ENCODE measurements at places on chromosomes 7 and 10. TPM values are rescaled to one million over a fixed set of nuclear protein-coding genes. Genes with fewer than 3 reads are reported as not detected.
A peak's percentile ranks its signal among the peaks of the same experiment; 100 is the strongest.

Gene GJD4
- not detected for total RNA-seq

GRCh38 chr7:131967216-131967730 lies 410.8 kb upstream of the PODXL start:
- DNase-seq: no peak
- H3K4me3 ChIP-seq: no peak overlapping the region
- no peak overlapping the region for H3K27ac ChIP-seq
- no peaks in the 10 kb centered on the region for H3K36me3 ChIP-seq

DNA sequence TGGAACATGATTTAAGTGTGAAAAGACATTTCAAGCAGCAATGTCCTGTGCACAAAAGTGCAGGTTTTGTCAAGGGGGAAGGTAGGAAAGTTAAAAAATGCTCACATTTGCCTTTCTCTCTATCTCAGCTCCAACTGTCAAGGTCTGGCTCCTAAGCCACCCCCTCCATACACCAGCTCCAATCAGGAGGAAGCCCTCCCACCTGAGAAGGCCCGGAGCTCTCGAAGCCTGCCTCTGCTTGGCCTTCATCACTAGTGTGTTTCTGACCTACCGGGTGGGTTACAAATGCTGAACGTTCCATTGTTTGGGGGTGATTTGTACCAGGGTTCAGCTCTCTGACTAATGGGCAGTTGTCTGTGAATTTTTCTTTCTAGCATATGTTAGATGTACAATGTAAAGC lies 14.2 kb downstream of the CRHR2 start:
- H3K27ac ChIP-seq: no peak overlapping the region
- DNase-seq: no peak
- H3K4me1 ChIP-seq: no peaks in the 10 kb centered on the region

Gene RABGEF1
- 14.1 TPM for total RNA-seq

Gene ITPRID1
- not detected for total RNA-seq

DNA sequence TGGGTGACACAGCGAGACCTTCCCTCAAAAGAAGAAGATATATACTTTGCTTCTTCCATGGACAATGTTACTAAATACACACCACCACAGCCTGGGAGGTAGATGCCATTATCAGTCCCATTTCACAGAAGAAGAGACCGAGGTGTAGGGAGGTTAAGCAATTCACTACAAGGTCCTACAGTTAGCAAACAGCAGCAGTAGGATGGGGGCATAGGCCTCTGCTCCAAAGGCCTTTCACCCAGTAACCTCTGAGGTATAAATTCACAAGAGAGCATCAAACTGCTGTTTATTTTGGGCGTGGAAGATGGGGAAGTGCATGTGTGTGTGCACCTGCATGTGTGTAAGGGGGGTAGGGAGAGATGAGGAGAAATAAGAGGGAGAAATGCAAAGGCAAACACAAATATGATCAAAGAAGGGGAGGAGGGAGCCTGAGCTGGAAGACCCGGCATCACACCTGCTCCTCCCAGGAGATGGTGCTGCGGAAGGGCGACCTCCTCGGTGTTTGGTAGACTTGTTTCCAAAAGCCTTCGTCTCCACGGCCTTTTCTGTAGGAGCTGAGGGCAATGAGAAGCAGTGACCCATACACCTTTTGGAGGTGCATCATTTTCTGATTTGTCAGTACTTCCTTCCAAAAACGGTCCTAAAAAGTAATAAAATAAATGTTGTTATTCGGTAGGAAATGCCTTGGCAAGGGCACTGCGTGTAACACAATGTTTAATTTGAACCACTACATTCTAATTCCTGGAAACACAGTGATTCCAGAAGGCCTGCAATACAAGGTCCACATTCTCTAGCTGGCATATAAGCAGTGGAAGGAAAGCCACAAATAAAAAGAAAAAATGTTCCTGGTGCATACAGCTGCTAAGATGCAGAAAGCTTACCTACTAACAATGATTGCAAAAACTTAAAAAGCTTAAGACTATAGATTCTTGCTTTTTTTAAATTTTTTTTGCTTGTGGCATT lies 25.9 kb upstream of the ACSL5 start:
- H3K36me3 ChIP-seq: no peaks in the 10 kb centered on the region
- H3K27ac ChIP-seq: no peak overlapping the region

- no peaks in the 10 kb centered on the region for H3K4me1 ChIP-seq
- H3K27me3 ChIP-seq: peaks cover 4% of the 10 kb centered on the region
- H3K36me3 ChIP-seq: no peaks in the 10 kb centered on the region
- H3K27ac ChIP-seq: no peak overlapping the region
- DNase-seq: no peak
Measured at GRCh38 chr10:3551761-3552160, 233.2 kb downstream of the KLF6 start.

GRCh38 chr10:130190737-130191115 lies 54.5 kb downstream of the GLRX3 start:
- peaks cover 10% of the 10 kb centered on the region for H3K27me3 ChIP-seq
- H3K36me3 ChIP-seq: no peaks in the 10 kb centered on the region
- H3K4me3 ChIP-seq: no peak overlapping the region
- no peak for DNase-seq
- H3K27ac ChIP-seq: no peak overlapping the region
- H3K4me1 ChIP-seq: peaks cover 10% of the 10 kb centered on the region

DNA sequence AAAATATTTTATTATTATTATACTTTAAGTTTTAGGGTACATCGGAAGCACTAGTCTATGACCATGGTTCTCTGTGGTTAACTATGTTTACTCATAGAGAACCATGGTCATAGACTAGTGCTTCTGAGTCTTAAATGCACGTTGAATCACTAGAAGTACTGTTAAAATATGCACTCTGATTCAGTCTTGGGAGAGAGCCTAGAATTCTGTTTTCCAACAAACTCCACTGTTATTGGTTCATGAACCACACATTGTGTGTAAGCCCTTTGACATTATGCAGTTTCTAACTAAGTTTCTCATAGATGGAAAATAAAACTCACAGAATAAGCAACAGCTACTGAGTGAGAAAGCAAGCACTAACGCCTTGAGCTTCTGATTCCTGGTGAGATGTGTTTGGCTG lies 1120.6 kb downstream of the SORCS1 start:
- no peaks in the 10 kb centered on the region for H3K4me1 ChIP-seq
- H3K4me3 ChIP-seq: no peak overlapping the region
- no peak for DNase-seq
- H3K27ac ChIP-seq: no peak overlapping the region

Gene VPS41
- total RNA-seq: 108 TPM

- no peaks in the 10 kb centered on the region for H3K36me3 ChIP-seq
- peak overlapping the region; percentile 13 for H3K27ac ChIP-seq
- no peak overlapping the region for H3K4me3 ChIP-seq
- peaks cover 3% of the 10 kb centered on the region for H3K4me1 ChIP-seq
Measured at GRCh38 chr10:32125023-32125422, 68.8 kb upstream of the KIF5B start.

Gene PIP
- total RNA-seq: not detected

Gene STAMBPL1
- 4.4 TPM for total RNA-seq

GRCh38 chr10:47290338-47290737 lies 9.7 kb upstream of the GDF10 start:
- H3K27ac ChIP-seq: no peak overlapping the region
- H3K4me1 ChIP-seq: no peaks in the 10 kb centered on the region
- H3K4me3 ChIP-seq: no peak overlapping the region
- no peak for DNase-seq
- H3K36me3 ChIP-seq: no peaks in the 10 kb centered on the region

Gene FGFBP3
- total RNA-seq: 7.5 TPM

GRCh38 chr7:34361663-34362250 lies 296.3 kb upstream of the NPSR1 start:
- no peak for DNase-seq
- H3K27me3 ChIP-seq: no peaks in the 10 kb centered on the region
- H3K27ac ChIP-seq: no peak overlapping the region
- H3K36me3 ChIP-seq: no peaks in the 10 kb centered on the region

GRCh38 chr10:70588255-70588654 lies 14.3 kb downstream of the PRF1 start:
- DNase-seq: no peak
- no peak overlapping the region for H3K4me3 ChIP-seq
- peaks cover 36% of the 10 kb centered on the region for H3K4me1 ChIP-seq
- H3K27me3 ChIP-seq: peaks cover 6% of the 10 kb centered on the region
- no peak overlapping the region for H3K27ac ChIP-seq
- H3K36me3 ChIP-seq: no peaks in the 10 kb centered on the region

DNA sequence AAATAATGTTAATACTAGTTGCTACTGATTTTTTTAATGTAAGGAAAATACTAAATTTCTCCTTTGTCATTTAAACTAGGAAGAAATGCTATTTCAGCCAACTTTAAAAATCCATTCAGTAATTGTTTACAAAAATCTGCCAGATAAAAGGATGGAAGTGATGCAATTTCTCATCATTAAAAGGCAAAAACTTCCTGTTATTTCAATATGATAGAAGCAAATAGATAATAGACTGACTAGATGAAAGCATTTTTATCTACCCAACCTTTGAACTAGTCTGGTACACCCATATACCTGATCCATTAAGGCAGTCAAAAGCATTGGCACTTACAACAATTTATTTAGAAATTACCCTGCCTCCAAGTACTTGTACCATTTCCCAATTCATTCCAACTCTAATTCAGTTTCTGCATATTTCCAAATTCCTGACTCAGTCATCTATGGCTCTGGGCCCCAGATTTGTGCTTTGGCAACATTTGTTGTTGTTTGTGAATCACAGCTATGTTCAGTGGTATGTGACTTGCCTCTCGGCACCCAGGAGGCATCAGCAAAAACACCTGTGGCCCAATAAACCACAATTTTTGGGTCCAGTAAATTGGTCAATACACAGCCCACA lies 482.6 kb upstream of the SEMA3A start:
- DNase-seq: no peak
- H3K27me3 ChIP-seq: no peaks in the 10 kb centered on the region
- no peak overlapping the region for H3K27ac ChIP-seq
- H3K4me3 ChIP-seq: no peak overlapping the region
- no peaks in the 10 kb centered on the region for H3K36me3 ChIP-seq

GRCh38 chr7:93046641-93047040 lies 71.1 kb downstream of the SAMD9 start:
- DNase-seq: peak; percentile 40
- H3K36me3 ChIP-seq: no peaks in the 10 kb centered on the region
- peaks cover 9% of the 10 kb centered on the region for H3K4me1 ChIP-seq
- peak overlapping the region; percentile 62 for H3K27ac ChIP-seq
- H3K27me3 ChIP-seq: no peaks in the 10 kb centered on the region

GRCh38 chr10:2284071-2284470 lies 546.7 kb upstream of the ADARB2 start:
- peaks cover 5% of the 10 kb centered on the region for H3K36me3 ChIP-seq
- H3K27ac ChIP-seq: no peak overlapping the region
- no peak overlapping the region for H3K4me3 ChIP-seq
- peaks cover 9% of the 10 kb centered on the region for H3K27me3 ChIP-seq
- DNase-seq: no peak
- peaks cover 20% of the 10 kb centered on the region for H3K4me1 ChIP-seq

DNA sequence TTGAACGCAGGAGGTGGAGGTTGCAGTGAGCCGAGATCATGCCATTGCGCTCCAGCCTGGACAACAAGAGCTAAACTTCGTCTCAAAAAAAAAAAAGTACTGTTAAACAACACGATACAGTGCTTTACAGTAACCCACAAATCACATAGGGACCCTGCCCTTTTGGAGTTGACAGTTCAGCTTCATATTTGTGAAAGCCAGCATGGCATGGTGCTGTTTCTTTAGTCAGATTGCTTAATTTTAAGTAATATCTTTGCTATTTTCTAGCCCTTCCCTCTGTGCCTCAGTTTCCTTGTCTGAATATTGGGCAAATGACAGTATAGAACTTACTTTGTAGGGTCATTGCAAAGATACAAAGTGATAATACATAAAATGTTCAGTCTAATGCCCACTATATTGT lies 4.9 kb downstream of the CDC123 start:
- no peak overlapping the region for H3K27ac ChIP-seq
- peaks cover 2% of the 10 kb centered on the region for H3K27me3 ChIP-seq
- no peak overlapping the region for H3K4me3 ChIP-seq
- H3K4me1 ChIP-seq: peaks cover 3% of the 10 kb centered on the region
- no peak for DNase-seq

Gene CADPS2
- total RNA-seq: 0.22 TPM

- H3K36me3 ChIP-seq: peaks cover 7% of the 10 kb centered on the region
- H3K4me3 ChIP-seq: no peak overlapping the region
- DNase-seq: no peak
- no peaks in the 10 kb centered on the region for H3K27me3 ChIP-seq
Measured at GRCh38 chr7:139987691-139988516, 74.8 kb downstream of the PARP12 start.

GRCh38 chr10:69712342-69712741 lies 82.3 kb downstream of the FAM241B start:
- H3K27ac ChIP-seq: no peak overlapping the region
- H3K4me1 ChIP-seq: peaks cover 6% of the 10 kb centered on the region
- H3K4me3 ChIP-seq: no peak overlapping the region
- no peak for DNase-seq

Gene HABP2
- not detected for total RNA-seq

GRCh38 chr7:152411389-152411788 lies 24.4 kb downstream of the KMT2C start:
- H3K4me1 ChIP-seq: peaks cover 9% of the 10 kb centered on the region
- peak overlapping the region; percentile 6 for H3K27ac ChIP-seq
- H3K27me3 ChIP-seq: peaks cover 2% of the 10 kb centered on the region
- no peak for DNase-seq

Gene SUN3
- not detected for total RNA-seq

Gene CLDN12
- total RNA-seq: 53.9 TPM

DNA sequence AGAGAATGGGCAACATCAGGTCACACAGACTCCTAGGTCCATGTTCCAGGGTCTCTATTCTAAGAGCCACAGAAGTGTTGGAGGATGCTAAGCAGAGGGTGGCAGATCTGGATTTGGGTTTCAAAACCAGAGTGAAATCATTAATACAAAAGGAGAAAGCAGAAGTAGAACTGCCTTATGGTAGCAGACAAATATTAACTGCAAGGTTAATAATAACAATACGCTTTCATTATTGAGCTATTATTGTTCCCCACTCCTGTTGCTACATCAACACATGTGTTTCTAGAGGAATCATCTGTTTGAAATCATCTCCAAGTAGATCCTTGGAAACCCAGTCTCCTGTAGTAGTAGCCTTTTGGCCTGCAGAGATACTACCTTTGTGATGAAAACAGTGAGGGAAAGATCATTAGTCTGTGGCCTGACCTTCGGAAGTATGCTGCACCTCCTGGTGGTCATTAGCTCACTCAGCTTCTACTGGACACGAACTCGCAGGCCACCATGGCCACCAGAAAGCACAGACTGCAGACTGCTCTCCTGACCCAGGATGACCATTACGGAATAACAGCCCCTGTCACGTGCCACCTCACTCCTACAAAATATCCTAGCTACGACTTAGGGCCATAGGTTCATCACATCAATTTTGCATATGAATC lies 84.6 kb downstream of the XPNPEP1 start:
- DNase-seq: no peak
- H3K4me1 ChIP-seq: peaks cover 4% of the 10 kb centered on the region
- H3K27ac ChIP-seq: no peak overlapping the region
- no peak overlapping the region for H3K4me3 ChIP-seq
- no peaks in the 10 kb centered on the region for H3K27me3 ChIP-seq

- DNase-seq: no peak
- H3K4me3 ChIP-seq: no peak overlapping the region
- H3K27ac ChIP-seq: no peak overlapping the region
- peaks cover 9% of the 10 kb centered on the region for H3K36me3 ChIP-seq
- H3K4me1 ChIP-seq: no peaks in the 10 kb centered on the region
- peaks cover 11% of the 10 kb centered on the region for H3K27me3 ChIP-seq
Measured at GRCh38 chr10:38605153-38605661, 511.1 kb downstream of the ZNF37A start.

Gene NPY
- not detected for total RNA-seq

GRCh38 chr10:22589851-22590514 lies 124.4 kb downstream of the PIP4K2A start:
- no peaks in the 10 kb centered on the region for H3K4me1 ChIP-seq
- no peak overlapping the region for H3K4me3 ChIP-seq
- no peak overlapping the region for H3K27ac ChIP-seq
- no peaks in the 10 kb centered on the region for H3K27me3 ChIP-seq
- DNase-seq: no peak
- no peaks in the 10 kb centered on the region for H3K36me3 ChIP-seq

Gene ABCB1
- total RNA-seq: 0.78 TPM

Gene SRGN
- total RNA-seq: not detected

Measured in glutamatergic neuron (in vitro differentiated cells).